AG10803 (cell line): ENCODE measurements at places on chromosomes 1 and 21.

DNA sequence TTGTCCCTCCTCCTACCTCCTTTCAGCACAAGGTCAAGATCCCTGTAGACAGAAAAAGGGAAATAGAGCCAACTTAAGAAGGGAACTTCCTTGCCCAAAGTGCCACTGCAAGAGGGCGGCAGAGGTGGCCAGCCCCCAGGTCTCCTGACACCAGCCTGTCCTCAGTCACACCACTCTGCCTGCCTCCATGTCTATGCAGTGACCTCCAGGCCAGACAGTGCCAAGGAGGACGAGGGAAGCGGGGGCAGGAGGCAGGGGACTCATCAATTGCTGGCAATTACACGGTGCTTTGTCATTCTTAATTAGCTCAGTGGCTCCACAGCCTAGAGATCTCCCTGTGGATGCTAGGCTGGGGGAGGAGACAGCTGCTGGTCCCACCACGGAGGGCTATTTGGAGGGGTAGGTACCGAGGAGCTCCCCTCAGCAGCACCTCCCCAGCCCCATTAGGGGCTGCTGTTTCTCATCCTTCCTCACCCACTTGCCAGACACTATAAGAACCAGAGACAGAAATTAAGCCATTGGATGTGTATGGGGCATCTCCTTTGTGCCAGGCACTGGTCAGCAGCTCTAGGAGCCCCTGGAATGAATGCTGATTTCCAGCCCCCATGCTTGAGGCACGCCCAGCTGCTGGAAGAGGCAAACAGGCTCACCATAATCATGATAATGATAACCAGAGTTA, 6.1 kb upstream of the LDLRAP1 start:
- DNase-seq, result no peak

DNA sequence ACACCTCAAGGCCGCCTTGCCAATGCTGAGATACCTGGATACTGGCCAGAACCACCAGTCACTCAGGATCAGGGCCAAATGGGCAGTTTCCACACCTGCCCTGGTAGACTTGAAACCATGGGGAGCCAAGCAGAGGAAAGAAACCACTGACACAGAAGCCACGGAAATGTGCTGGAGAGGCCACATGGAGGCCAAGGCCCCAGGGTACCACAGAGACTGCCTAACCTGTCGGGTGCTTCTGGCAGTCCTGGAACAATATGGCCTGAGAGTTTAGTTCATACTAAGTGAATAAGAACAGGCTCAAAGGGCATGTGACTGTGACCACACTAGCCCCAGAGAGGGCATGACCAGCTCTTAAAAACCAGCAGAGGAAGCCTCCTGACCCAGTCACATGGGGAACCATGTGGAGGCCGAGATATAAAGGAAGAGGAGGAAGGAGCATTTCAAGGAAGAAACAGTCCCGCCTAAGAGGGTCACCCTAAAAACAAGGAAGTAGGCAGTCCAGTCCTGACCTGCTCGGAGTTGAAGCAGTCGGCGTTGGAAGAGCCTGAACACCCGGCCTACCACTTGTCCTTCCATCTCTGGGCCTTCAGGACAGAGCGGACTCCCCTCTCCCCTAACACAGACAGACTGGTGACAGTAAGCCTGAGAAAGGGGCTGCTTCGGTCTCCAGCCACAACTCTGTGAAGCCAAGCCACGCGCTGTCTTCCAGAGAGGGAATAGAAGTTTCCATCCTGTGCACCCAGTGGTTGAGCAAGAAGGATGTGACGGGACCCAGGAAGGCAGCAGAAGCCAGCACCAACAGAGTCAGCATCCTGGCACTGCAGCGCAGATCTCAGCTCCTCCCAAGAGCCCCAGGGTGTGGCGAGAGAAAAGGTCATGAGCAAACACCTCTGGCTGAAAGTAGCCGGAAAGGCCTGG, at the start of gene DENND2D:
Gene DENND2D, minus strand, starts transcription at position 766 of the 921 bp plus-strand sequence. Its CDS starts 187 bp downstream, at position 579.
- DNase-seq, result no peak

DNA sequence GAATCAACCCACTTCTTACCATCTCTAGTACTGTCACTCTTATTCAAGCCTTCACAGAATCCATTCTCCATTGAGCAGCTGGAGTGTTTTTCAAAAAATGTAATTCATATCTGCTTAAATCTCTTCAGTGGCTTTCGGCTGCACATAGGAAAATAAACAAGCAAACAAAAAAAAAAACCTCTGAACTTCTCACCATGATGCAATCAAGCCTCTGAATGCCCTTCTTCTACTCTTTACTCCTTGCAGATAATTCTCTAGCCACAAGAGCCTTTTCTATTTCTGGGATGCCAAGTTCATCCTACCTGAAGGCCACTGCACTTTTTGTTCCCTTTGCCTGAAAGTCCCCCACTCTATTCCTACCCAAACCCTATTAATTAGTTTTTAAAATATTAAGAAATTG, 14.2 kb downstream of the PIGM start:
- no peak for DNase-seq

DNA sequence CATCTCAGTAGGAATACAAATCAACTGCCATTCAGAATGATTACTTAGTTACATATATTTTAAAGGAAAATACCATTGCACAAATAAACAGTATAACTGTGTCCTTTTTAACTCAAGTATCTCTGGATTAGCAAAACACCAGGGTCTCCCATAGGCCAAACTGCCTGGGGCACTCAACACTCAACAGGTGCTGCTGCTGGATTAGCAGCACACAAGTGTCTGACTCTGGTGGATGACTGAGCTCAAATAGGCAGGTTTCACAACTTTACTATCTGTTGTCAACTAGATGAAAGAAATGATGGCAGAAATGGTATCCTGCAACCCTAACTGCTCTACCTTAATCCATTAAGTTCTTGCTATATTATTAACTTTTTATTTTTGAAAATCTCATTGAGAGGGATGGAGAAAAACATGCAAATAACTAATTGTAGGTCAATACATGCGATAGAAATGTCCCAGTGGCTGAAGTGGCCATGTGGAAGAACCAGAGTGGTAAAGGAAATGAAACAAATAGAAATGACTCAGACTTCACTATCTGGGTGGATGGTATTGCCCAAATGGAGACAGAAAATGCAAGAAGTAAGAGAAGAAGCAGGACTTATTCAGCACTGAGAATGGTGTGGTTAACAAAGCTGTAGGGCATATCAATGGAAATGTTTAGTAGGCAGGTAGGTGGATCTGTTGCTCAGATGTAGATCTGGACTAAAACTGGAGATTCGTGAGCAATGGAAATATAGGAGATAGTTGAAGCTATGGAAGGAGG, 90.8 kb upstream of the CCDC190 start:
- DNase-seq, result no peak

DNA sequence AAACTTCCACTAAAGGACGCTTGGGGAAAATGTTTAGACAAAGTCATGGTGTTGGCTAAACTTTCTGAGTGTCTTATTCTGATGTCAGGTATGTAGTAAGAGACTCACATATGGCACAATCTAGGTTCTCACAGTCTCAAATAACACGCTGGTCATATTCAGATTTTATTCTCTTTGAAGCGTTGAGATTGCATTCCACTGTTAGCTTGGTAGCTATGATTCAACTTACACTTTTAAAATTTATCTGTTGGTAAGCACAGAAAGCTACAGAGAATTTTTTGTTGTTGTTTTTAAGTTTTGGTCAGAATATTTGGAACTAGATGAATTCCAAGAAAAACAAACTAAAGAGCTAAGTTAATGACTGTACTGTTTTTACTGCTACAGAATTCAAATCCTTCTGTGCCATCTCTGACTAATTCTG, 126.7 kb downstream of the PRRX1 start:
- DNase-seq, result peak; percentile 86

- no peak for DNase-seq
Observed at GRCh38 chr1:86441581-86441980, 17.6 kb downstream of the CLCA2 start.

DNA sequence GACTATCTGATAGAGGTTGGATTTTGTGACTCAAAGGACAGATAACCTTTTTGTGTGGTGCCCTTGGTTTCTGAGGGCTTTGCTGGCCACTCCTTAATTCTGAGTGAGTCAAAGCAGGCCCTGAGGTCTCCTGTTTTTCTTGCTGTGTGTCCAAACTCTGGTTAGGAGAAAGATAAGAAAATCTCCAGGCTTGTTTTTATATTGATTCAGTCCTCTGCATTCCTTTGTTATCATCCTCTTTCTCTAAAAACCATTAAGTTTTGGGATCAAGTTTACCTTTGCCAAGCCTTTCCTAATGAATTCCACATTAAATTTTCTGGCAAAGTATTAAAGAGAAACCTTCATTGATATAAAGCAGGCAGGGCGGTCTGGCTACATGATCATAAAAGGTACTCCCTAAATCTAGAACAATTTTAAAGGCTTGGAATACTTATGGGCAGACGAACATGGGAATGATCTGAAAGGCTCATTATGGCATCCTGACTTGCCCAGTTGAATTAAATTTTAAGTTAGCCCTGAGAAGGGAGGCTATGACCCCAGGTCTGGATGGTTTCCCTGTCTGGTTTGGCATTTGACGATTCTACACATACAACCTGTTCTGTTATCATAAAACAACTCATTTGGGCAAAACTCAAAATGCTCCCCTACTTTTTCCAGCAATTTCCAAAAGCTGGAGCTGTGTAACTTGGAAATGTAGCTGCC, 20.8 kb downstream of the ZBTB8B start:
- no peak for DNase-seq

DNA sequence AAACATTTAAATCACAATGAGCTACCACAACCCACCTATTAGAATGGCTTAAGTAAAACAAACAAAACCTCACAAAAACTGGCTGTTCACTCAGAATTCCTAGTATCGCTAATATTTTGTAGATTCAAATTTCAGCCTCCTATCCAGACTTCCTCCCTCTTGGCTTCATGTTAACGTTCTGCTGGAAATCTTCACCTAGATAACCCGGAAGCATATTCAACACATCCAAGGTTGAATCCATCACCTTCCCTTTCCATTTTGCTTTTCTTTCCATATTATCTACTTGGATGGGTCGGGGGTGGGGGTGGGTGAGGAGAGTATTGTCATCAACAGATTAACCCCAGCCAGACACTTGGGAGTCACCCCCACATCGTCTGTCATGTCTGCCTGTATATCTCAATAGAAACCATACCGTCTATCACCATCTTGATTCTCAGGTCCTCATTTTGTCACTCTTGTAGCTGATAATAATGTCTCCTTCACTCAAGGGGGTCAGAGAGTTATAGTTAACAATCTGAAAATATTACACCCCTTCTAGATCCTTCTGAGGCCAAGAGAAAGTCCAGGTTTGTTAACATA, 1.7 kb upstream of the DPH5 start:
- DNase-seq, result no peak

DNA sequence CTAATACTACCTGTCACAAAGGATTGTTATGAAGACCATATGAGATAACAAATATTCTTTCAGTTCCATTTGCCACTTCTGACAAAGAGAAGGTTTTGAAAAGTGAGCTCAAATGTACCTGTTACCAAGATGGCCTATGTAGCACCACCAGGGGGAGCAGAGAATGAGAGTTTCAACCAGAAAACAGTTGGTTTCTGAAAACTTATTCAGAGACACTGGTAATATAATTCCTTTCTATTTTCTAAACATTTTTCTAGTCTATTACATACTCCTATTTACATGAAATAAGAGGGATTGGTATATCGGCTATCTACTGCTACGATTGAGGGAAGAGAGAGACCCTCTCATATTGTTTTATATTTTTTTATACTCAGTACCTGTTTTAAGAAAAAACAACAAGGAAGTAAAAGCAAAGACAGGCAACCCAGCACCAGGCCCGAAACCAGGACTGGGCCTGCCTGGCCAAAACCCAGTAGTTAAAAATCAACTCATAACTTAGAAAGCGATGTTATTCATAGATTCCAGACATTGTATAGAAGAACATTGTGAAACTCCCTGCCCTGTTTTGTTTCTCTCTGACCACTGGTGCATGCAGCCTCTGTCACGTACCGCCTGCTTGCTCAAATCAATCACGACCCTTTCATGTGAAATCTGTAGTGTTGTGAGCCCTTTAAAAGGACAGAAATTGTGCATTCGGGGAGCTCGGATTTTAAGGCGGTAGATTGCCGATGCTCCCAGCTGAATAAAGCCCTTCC, 48.3 kb downstream of the IL23R start:
- peak; percentile 21 for DNase-seq

DNA sequence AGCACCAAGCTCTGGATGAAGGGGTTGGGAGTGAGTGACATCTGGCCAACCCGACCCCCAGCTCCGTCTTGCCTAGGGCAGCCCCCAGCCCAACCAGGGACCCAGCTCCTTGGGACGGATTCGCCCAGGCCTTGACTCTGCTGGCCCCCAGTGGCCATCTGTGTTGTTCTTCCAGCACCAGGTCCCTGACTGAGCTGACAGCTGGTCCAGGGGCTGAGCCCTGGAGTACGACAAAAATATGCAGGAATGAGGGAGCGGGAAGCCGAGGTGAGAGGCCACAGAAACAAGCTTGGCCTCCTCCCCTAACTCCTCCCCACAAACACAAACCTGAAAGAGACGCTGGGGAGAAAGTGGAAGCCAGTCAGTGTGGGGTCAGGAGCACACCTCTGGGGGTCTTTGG, 55.0 kb upstream of the PAX7 start:
- DNase-seq, result peak; percentile 13

DNA sequence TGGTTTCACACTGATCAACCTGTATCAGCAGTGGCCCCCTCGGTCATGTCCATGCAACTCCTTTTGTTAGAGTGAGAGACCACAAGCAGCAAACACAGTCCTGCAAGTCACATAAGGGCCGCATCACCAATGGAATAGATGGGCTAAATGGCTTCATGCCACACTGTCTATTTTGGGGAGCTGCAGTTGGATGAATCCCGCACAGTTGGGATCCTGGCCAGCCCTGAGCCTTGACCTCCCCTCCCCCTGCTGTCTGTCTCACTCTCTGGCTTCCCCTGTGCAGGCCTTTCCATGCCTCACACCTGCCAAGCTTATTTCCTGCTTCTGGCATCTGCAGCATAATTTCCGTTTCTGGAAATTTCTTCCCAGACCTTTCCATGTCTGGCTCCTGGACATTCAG, 57.0 kb downstream of the CNIH3 start:
- no peak for DNase-seq

- no peak for DNase-seq
Observed at GRCh38 chr1:164689672-164690511, 130.9 kb downstream of the PBX1 start.

GRCh38 chr1:205061227-205061626, 18.2 kb downstream of the CNTN2 start:
- DNase-seq, result no peak

DNA sequence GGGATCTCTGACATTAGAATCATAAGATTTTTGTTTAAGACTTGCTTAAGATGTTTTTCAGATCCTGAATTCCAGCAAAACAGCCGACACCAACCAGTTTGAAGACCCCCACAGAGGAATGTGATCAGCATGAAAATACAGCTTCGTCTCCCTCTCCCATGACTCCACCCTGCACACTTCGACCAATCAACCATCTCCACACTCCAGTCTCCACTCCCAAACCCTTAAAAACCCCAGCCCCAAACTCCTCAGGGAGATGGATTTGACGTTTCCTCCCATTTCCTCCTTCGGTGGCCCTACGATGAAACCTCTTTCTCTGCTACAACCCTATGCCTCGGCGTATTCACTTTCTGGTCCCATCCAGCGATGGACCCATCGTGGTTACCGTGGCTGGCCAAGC, 30.1 kb upstream of the KIF26B start:
- no peak for DNase-seq

GRCh38 chr1:177472567-177472966, 301.8 kb downstream of the BRINP2 start:
- DNase-seq, result no peak

GRCh38 chr1:217133958-217134856, 411.0 kb upstream of the ESRRG start:
- DNase-seq, result no peak
